ENCODE measurements at places on chromosomes 5 and 9.
A peak's percentile ranks its signal among the peaks of the same experiment; 100 is the strongest.

DNA sequence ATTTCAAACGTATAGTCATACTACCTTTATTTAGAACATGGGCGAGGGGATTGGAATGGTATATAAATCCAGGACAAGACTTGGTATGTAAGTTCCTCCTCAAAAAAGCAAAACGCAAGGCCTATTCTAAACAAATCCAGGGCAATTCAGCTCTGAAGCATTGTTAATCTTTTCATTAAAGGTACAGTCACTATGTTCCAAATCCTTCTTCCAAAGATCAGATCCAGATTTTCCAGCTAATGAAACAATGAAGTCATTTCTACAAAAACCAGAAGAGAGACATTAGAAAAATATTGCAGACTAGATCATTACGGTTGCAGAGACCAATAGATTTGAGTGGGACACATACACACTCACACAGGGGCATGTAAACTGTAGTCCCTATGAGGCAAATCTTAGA, 116.1 kb upstream of the BNC2 start:
- DNase-seq = no peak

GRCh38 chr5:150658699-150659265, 2.3 kb upstream of the MYOZ3 start:
- DNase-seq = no peak

DNA sequence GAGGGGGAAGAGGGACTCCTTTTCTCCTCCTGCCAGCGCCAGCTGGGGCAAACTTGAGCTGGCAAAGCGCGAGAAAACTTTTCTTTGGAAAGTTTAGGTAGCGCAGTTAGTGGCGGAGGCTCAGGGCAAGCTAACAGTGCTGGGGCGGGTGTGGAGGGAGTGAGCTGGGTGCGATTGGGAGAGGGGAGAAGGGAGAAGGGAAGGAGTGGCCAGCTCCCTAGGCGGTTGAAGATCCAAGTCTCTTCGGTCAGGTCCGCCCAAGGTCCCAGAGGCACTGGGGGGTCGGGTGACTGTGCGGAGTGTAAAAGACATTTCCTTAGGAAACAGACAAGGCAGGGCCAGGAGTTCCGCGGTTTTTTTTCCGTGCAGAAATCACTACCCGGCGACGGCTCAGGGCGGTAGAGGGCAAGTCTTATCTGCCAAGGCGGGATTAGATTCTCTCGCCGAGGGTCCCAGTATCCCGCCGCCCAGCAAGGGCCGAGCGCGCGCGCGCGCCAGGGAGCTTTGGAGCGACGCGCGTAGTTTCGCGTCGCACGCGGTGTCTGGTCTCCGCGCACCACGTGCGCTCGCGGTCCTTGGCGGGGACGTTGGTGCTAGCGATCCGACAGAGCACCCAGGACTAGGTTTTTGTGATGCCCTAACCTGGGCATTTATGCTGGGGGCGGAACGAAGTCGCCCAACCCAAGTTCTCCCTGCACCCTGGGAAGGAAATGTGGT, 33.6 kb upstream of the NFIB start:
- DNase-seq = no peak

DNA sequence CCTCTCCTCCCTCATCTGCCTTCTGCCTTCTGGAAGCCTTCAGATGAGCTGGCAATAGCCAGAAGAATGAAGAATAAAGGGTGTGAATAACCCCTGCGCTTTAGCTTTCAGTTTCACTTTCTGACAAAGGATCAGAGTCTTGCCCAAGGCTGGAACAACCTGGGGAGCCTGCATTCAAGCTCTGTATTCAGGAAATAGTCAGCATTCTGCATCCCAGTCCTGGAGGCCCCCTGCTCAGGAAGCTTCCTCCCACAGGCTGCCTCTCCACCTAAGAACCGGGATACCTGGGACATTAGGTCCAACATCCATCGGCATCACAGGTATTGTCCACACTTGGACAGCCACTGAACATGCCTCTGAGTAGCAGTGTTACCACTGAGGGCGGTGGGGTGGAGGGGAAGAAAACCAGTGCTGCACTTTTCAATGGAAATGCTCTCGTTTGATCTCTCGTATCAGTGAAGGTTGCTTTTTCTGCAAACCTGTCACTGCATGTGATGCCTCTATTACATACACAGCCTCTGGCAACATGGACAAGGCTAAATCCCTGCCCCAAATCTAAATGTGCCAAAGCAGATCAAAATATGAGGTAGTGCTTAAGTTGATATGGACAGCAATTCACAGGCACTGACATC, 39.8 kb upstream of the ACO1 start:
- no peak for DNase-seq

DNA sequence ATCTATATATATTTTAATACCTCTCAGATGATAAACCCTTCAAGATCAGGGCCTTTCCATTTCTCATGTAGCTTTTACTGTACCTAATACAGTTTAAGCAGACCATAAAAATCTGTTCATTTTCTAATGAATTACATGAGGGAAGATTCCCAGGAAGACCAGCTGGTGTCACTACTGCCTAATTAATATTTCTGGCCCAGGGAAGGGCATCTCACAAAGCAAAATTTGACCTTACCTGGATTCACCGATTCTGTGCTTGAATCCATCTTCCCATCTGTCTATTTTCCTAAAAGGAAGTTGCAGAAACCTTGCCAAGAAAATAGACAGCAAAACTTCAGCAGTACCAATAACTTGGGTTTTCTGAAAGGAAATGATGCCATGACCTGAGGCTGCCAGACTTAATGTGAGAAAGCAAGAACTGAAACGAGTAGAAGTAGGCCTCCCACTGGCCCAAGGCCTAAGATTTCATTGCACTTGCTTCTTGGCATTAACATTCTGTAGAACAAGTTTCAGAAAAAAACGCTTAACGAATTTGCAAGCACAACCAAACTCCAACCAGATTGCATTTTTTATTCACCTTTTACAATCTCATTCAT, 83.0 kb upstream of the GLIS3 start:
- DNase-seq = no peak

GRCh38 chr5:139266236-139266635, 27.3 kb upstream of the MATR3 start:
- DNase-seq = no peak

- DNase-seq = no peak
Measured at GRCh38 chr5:1430121-1430795, 15.0 kb downstream of the SLC6A3 start.

GRCh38 chr5:56350597-56351170, 117.6 kb upstream of the ANKRD55 start:
- DNase-seq = no peak

DNA sequence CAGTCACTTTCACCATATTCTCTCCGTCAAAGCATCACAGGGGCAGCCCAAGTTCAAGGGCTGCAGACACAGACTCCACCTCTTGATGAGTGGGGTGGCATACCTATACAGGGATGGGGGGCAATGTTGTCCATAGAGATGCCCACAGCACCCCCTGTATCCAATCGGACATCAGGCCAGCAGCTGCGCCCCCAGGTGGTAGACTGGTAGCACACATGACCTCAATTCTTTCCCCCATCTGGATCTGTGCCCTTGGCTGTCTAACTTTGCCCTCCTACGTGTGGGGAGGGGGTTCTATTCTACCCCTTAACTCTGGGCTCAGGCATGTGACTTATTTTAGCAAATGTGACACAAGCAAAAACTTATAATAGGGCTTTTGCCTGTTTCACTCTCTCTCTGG, 84.0 kb upstream of the SLC25A48 start:
- no peak for DNase-seq

DNA sequence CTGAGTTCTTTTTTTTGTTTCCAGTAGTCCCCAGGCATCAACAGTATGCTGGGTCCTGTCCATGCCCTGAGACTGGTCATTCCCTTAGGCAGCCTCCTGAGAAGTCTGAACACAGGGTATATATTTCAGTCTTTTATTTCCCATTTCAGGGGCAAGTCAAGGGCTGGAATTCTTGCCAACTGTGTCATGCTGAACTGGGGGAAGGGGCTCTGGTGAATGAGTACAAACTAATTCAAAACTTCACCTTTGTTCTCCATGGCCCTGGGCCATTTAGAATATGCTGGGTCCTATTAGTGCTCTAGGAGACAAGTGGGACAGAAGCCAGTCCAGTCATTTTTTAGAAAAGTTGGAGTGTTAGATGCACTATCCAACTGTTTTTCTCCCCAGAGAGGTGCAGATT, 170.3 kb downstream of the TMC1 start:
- no peak for DNase-seq

- no peak for DNase-seq
Measured at GRCh38 chr5:153086486-153086885, 404.0 kb upstream of the GRIA1 start.

DNA sequence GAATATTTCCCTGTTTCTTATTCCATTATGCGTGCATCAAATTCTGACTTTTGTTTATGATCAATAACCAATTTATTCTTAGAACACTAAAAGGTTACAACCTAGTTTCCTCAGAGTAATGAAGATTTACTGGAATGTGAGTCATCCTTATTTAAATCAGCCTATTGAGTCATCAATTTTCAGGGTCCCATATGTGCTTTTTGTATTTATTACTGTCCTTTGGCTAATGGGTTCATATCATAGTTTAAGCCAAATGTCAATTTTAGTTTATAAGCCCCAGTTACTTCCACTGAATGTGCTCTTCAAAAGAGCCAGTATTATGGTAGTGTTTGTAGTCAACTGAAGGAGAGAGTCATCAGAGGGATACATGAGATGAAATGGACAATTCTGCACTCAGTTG, 359.2 kb downstream of the PRR16 start:
- no peak for DNase-seq

DNA sequence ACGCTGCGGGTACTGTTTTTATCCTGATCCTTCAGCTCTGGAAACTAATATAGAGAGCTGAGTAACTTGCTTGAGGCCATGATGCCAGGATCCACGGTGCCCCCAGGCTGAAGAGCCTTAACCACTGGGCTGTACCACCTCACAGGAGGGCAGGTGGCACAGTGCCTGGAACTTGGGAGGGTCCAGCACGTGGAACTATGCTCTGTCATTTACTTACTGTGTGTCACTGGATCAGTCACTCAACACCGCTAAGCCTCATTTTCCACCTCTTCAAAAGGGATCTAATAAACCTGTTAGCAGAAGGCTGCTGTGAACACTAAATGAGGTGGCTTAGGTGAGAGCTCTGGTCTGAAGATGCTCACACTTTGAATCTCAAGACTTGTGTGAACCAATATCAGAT, 29.6 kb downstream of the KCNIP1 start:
- DNase-seq = no peak

GRCh38 chr9:86639899-86640379, 285.7 kb upstream of the TUT7 start:
- no peak for DNase-seq

DNA sequence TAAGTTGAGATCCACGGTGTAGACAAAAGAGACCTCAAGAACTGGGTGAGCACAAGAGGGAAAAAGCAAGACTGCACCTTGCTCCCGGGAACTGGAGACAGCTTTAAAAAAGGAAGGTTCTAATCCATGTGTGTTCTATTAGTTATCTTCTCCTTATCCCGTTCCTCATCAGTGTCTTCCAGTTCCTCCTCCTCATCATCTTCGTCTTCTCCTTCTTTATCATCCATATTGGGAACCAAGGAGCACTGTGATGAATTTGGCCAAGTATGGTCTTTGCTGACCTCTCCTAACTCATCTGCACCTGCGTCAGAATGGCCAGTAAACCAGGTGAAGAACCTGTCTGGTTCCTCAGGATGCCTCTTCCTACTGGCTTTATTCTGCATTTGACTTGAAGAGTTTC, 22.1 kb downstream of the EHMT1 start:
- DNase-seq = no peak

DNA sequence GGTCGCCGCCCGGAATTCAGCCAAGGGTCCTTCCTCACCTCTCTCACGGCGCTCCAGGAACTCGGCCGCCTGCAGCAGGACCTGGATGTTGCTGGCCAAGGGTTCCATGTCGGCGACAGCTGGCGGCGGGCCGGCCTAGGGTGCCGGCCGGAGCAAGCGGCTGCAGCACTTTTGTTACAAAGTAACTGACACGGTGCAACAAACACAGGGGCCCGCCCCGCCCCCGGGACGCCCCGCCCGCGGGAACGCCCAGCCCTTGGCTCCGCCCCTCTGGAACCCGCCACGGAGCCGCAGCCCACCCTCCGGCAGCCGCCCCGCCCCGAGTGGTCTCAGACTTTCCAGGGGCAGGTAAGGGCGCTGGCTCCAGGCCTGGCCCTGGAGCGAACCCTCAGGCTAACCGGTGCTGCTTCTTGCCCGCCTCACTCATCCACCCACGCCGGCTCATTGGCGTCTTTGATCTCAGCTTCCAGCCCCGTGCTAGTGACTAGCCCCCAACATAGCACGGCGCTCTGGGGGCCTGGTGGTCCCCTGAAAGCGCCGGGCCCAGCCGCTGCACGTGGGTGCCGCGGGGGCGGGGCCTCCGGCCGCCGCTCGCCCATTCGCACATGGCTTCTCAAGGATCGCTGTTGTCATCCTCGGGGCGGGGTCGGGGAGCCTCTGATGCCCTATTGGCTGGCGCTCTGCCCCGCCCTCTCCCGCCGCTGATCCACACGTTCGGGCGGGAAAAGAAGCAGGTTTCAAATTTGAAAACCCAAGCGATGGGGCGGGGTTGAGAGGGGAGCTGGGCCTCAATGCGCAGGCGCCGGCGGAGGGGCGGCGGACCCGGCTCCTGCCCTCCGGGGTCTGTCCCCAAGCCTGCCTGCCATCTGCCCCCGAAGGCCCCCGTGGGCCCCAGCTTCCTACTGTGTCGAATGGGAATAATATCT, at the start of gene MXD3:
TSS of gene MXD3 (minus strand) at position 176 of the 926 bp plus-strand sequence. CDS start at position 108, 68 bp downstream.
- peak; percentile 96 for DNase-seq

- DNase-seq = peak; percentile 46
Measured at GRCh38 chr9:129752900-129753729, at the start of gene PTGES. Gene PTGES (minus strand): TSS chr9:129753042. CDS start chr9:129753012, 30 bp downstream.

GRCh38 chr9:112558978-112559377, 72.4 kb downstream of the KIAA1958 start:
- no peak for DNase-seq

- no peak for DNase-seq
Measured at GRCh38 chr9:70639853-70640814, 225.7 kb upstream of the KLF9 start.

GRCh38 chr5:99032234-99033013, 103.6 kb upstream of the CHD1 start:
- DNase-seq = peak; percentile 50

DNA sequence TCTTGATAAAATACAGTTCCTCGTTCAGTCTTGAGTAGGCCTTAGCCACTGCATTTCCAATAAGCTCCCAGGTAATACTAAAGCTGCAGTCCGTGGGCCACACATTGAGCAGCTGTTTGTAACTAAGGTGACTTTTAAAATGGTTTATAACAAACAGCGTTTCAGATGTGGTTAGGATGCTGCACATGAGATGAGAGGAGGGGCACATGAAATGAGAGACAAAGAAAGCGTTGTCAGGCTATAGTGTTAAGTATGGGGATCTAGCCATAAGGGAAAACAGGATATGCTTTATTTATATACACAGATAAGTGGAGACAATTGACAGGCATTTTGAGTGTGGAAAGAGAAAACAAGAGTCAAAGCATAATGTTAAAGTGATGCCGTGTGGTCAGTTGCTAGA, 89.9 kb downstream of the PAM start:
- DNase-seq = no peak

- no peak for DNase-seq
Measured at GRCh38 chr5:16883176-16883575, 52.9 kb downstream of the MYO10 start.

DNA sequence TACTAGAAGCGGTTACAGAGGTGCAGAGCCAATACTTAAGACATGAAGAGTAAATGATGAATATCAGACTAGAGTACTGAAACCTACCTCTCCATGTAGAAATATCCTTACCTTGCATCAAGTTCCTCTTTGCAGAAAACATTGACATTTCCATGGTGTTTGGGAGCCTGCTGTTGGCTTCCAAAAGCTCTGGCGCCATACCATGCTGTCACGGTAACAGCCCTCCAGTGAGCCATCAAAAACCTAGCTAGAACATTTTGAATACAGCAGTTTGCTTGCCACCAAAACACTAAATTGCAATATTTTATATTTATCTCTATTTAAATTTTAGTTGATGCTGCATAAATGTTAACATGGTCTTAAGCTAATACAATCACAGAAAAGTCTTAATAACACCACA, 144.1 kb upstream of the LRRTM2 start:
- DNase-seq = no peak
